ENCODE measurements at places on chromosomes 11 and 22. TPM values are rescaled to one million over a fixed set of nuclear protein-coding genes. Genes with fewer than 3 reads are reported as not detected.
A peak's percentile ranks its signal among the peaks of the same experiment; 100 is the strongest.

UCP3 gene
- 0.32 TPM for total RNA-seq

SLC22A8 gene
- not detected for total RNA-seq

GAB4 gene
- not detected for total RNA-seq

TREH gene
- total RNA-seq, result not detected

NRXN2 gene
- 0.43 TPM for total RNA-seq

C11orf16 gene
- not detected for total RNA-seq

DLG2 gene
- not detected for total RNA-seq

MS4A7 gene
- not detected for total RNA-seq

OR51B5 gene
- 0.18 TPM for total RNA-seq

ART1 gene
- not detected for total RNA-seq

FGF19 gene
- total RNA-seq, result not detected

DGCR6 gene
- 1.8 TPM for total RNA-seq

RFPL1 gene
- total RNA-seq, result not detected

PKDREJ gene
- total RNA-seq, result not detected

GRAMD4 gene
- total RNA-seq, result 14.0 TPM

LUZP2 gene
- not detected for total RNA-seq

DNA sequence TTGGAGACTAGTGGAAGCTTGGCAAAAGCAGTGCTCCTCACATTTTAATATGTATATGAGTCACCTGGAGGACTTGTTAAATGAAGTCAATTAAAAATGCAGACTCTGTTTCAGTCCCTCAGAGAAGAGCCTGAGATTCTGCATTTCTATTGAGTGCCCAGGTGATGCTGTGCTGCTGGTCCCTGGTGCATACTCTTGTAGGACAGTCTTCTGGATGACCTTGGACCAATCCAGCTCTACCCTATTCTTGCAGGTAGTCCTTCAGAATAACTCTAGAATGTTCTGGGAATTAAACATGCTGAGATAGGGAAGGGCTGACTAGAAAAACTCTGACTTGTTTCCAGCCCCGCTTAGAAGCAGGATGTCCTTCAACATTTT, 115.9 kb downstream of the CASP12 start:
- no peak for DNase-seq

DNA sequence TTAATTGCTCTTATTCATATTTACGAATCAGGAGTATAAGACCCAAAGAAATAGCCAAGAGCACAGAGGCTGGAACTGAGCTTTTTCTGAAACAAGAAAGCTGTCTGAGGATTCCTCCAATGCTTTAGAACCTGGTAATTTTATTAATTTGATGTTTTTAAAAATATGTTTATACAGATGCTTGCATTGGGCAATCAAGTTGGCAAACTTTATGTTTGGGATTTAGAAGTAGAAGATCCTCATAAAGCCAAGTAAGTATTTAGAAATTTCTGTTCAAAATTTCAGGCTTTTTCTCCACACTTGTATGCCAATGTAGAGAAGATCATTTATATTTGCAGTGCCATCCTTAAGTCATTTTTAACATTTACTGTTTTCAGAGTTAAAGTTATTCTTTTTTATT, 24.3 kb upstream of the HIKESHI start:
- no peak for DNase-seq

- DNase-seq, result no peak
These were observed 747.0 kb upstream of the LUZP2 start for GRCh38 chr11:23749762-23750430.

GRCh38 chr11:65352783-65353182, 1.8 kb upstream of the TIGD3 start:
- peak; percentile 23 for DNase-seq

DNA sequence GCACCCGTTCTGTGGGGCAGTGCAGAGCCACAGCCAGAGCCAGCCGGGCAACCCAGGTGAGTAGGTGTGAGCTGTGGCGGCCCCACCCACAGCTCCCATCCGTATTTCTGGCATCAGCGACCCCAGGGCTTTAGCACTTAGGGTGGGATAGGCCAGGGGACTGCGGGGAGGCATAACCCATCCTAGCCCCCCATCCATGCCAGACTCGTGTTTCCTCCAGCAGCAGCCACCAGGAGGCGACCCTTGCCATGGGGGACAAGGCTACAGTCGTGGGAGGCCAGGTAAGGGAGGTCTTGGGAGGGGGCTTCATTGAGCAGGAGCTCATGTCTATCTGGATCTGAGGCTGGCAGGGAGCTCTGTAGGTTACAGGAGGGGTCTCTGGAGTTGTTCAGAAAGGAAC, 873 bp downstream of the OTOG start:
- no peak for DNase-seq

GRCh38 chr11:34405079-34405858, 33.5 kb upstream of the CAT start:
- DNase-seq, result peak; percentile 2

DNA sequence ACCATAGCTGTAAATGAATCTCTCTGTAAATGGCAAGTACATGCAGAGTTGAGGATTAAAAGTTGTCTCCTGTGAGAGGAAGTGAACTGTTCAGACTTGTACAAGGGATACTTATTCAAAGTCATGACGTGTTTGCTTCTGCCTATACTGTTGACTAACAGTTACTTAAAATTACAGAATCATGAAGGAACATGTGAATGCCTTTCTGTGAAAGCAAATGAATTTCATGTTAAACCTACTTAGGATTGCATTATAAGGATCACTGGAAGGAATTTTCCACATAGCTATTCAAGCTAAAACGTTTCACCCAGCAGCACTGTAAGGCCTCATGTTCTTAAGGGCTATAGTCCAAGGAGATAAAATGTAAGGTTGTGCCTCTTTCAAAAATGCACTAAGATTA, 93.4 kb upstream of the BIRC3 start:
- DNase-seq, result no peak

- no peak for DNase-seq
These were observed 69.2 kb downstream of the PRSS23 start for GRCh38 chr11:86869531-86869930.

DNA sequence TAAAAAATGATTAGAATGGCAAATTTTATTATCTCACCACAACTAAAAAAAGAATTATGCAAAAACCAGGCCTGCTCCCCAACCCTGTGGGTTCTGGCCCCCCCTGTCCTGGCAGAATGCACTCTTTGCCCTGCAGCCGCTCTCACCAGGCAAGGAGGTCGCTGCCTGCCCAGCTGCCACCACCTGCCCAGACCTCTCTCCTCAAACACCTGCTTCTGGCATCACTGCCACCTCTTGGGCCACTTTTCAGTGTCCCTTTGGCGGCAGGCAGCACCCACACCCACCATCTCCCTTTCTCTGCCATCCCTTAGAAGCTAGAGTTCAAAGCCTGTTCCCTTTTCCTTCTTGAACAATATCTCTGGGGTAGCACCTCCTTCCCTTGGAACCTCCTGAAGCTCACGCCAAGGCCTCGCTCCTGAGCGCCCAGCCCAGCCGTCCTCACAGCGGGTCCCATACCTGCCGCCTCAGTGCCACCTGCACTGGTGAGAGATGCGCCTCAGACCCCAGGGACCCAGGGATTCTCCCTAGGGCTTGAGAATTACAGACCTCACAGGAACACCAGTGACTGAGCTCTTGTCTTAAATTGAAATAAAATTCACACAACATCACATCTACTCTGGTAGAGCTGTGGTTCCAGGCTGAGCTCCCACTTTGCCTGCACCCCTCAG, 44.6 kb downstream of the SGSM3 start:
- no peak for DNase-seq

DNA sequence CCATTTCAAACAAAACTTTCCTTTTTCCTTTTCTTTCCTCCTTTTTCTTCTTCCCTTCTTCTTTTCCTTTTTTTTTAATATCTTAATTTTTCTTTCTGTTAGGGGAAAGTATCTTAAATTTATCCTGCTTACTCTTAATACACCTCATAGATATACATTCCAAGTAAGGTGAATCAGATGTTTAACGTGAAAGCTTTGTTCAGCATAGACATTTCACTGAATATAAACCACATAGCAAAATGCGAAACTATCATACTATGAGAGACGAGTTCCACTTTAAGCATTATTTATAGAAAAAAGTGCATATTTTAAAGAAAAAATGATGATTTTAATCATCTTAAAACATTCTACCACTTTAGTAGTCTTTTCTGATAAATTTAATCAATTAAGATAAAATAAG, 137.8 kb upstream of the MTMR2 start:
- no peak for DNase-seq

DNA sequence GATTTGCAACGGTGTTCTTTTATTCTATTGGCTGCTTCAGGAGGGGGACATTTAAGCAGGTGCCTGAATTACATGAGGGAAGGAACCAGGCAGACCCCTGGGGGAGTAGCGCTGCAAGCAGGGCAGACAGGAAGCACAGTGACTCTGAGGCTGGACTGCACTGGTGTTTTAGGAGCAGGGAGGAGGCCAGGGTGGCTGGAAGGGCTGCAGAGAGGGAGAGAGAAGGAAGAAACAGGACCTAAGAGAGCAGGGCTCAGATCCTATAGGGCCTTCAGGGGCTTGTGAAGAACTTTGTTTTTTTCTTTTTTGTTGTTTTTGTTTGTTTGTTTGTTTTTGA, 62.5 kb upstream of the SORL1-AS1 start:
- no peak for DNase-seq

DNA sequence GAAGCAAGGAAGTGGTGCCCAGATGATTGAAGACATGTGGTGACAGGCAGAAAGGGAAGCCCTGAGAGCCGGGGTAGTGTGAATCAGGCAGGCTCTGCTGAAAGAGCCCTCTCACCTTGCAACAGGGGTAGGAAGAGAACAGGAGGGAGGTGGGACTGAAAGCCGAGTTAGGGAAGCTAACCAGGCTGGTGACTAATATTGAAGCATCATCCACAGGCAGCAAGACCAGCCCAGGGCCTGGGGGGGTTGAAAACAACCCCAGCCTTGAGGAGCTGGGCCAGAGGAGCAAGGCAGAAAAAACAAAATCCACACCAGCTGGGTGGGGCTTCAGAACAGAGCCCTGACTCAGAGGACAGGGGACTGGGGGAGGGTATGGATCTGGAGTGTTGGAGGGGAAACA, 35.0 kb upstream of the CRTAM start:
- DNase-seq, result peak; percentile 66

GRCh38 chr11:31173926-31174680, 195.4 kb downstream of the DCDC1 start:
- no peak for DNase-seq

GRCh38 chr11:115357066-115357465, 147.1 kb downstream of the CADM1 start:
- no peak for DNase-seq

DNA sequence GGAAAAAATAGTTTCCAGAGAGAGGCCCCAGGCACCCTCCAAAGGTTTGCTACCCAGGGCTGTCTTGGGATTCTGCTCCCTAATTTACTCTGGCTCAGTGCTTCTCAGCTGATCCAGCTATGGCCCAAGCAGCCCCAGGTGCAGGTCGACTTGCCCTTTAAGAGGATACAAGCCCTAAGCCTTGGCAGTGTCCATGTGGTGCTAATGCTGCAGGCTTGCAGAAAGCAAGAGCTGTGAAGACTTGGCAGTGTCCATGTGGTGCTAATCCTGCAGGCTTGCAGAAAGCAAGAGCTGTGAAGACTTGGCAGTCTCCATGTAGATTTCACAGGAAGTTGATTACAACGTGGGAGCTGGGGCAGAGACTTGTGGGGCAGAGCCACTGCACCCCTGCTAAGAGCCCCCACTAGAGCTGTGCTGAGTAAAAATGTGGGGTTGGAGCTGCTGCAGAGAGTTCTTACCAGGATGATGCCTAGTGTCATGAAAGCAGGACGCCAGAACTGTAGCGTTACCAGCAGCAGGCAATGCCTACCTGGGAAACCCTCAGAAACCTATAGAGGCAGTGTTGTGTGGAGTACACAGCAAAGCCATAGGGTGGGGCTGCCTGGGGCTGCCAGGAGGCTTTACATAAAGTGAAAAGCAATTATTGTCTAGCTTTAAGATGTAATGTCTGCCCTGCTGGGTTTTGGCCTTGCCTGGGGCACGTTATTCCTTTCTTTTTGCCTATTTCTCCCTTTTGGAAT, 16.1 kb upstream of the OR52K1 start:
- no peak for DNase-seq

DNA sequence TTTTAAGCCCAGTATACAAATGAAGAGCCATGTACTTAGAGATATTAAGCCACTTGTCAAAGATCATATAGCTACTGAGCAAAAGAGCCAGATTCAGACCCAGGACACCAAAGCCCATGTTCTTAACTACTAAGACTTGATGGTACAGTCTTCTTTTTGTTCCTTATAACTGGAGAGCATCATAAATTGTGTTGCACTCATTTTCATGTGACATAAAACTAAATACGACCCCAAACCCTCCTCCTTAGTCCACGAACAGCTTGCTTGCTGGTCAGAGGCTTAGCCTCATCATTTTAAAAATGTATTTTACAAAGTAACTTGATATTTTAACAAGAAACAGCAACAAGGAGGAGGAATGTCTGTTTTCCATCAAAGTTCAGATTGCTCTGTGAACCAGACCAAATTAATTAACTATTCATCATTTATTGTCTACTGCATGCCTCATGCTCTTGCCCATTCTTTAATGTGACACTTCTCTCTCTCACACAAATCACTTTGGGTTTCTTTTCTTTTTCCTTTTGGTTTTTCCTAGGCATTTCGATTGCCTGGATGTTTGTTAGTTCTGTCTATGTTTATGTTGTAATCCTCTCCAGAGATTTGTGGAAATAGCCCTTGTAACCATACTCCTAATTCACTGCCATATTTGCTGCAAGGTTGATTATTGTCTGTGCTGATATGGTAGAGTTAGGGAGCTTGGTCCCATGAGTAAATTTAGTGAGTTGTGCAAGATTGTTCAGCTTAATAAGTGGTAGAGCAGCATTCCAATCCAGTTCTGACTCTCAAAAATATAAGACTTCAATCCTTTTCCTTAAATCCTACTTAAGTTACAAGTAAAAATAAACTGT, 8.4 kb upstream of the ARHGAP20 start:
- no peak for DNase-seq

DNA sequence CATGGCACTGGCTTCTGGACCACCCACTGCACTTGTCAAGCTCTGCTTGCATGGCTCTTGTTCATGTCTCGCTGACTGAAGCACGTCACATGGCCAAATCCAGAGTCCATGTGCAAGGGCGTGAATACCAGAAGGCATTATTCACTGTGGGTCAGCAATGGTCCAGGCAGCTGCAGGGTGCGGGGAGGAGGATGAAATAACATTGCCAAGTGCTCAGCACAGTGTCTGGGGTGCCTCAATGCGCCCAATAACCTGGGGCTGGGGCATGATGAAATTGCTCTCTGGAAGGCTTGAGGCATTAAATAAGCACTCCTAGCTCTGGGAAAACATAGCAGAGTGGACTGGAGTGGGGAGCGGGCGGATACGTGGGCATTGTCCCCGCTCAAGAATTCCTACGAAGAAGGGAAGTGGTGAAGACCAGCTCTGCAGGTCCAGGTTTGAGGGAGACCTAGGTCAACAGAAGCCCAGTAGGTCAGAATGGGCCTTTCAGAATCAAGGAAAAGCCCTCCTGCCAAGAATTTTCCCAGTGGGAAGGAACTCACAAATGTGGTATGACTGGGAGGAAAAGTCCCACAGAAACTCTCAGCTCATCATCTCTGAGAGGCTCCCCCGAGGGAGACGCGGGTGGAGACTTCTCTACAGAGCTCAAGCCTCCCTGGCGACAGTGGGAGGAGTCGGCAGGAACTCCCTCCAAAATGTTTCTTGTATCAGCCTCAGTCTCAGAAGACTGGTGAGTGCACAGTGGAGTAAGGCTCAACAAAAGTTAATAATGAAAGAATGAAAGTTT, 15.3 kb upstream of the ACCSL start:
- DNase-seq, result peak; percentile 62

GRCh38 chr11:67644472-67645418, 5.2 kb upstream of the TBX10 start:
- DNase-seq, result no peak
